Parietal lobe (tissue), 2 donors: ENCODE measurements at places on chromosomes 5 and 9. TPM values are rescaled to one million over a fixed set of nuclear protein-coding genes. Genes with fewer than 3 reads are reported as not detected.

Gene FOXE1
- total RNA-seq: not detected

Gene SAXO1
- total RNA-seq: under 0.01 TPM

Gene DIPK1B
- 37.9 TPM for total RNA-seq

Gene PIP5K1B
- 7.8 TPM for total RNA-seq

Gene FRMD3
- total RNA-seq: 38.2 TPM

Gene RGMB
- total RNA-seq: 73.2 TPM

Gene FAM81B
- total RNA-seq: not detected

Gene DAB2IP
- total RNA-seq: 21.9 TPM

Gene TRAF1
- 5.0 TPM for total RNA-seq

Gene SGCD
- total RNA-seq: 7.8 TPM

Gene MCTP1
- 112 TPM for total RNA-seq

Gene GPX8
- total RNA-seq: 0.63 TPM

Gene DAB2
- 38.8 TPM for total RNA-seq

Gene RRAGA
- total RNA-seq: 53.2 TPM

Gene LHFPL2
- 27.2 TPM for total RNA-seq

Gene OR1N2
- total RNA-seq: not detected

Gene OR1Q1
- not detected for total RNA-seq

Gene CD274
- 0.31 TPM for total RNA-seq

Gene DDX4
- total RNA-seq: 0.31 TPM

Gene RAD1
- 43.5 TPM for total RNA-seq

Gene TXNDC8
- not detected for total RNA-seq

Gene CACNA1B
- total RNA-seq: 62.0 TPM

Gene FPGS
- 31.0 TPM for total RNA-seq

Gene NFIB
- 240 TPM for total RNA-seq

Gene CCL27
- not detected for total RNA-seq

Gene STPG3
- not detected for total RNA-seq

Gene OR1J2
- not detected for total RNA-seq
